ENCODE measurements at places on chromosomes 11 and 22.
A peak's percentile ranks its signal among the peaks of the same experiment; 100 is the strongest.

DNA sequence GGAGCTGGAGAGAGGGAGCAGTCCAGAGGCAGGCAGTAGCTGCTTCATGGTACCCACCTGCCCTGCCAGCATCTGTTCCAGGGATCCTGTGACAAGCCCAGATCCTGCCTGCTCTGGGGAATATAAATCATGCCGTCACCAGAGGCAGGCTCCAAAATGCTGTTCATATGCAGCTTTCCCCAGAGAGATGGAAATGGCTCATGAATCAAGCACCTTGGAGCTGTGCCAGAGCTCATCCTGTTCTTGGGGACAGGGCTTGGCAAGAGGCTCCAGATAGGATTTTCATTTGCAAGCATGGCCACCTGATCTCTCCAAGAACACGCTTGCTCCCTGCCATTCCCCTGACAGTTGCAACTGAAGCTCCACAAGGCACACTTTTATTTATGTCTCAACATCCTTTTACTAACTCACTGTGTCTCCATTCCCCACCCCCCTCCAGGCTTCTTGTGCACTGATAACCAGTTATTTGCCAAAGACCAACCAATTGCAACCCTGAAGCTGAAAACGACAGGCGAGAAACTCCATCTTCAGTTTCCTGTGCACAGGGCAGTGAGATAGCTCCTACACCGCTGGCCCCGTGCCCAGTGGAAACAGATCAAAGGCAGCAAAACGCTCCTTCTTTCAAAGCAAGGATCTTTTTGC lies 115.8 kb upstream of the PITPNB start:
- peak; percentile 82 for DNase-seq

DNA sequence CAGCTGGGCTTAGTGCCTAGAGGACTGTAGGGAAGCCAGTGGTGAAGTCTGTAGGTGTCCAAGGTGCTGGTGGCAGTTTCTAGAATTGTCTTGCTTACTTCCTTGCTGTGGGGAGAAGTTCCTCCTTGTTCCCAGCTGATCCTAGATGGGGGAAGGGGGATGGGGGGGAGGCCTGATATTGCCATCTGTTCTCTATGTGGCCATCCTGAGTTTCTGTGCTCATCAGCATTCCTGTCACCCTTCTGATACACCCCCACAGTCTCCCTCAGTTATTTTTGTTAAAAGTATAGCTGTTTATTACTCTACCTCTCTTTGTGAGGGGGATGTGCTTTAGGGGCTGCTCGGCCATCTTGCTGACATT lies 36.5 kb downstream of the MADD start:
- DNase-seq, result no peak

DNA sequence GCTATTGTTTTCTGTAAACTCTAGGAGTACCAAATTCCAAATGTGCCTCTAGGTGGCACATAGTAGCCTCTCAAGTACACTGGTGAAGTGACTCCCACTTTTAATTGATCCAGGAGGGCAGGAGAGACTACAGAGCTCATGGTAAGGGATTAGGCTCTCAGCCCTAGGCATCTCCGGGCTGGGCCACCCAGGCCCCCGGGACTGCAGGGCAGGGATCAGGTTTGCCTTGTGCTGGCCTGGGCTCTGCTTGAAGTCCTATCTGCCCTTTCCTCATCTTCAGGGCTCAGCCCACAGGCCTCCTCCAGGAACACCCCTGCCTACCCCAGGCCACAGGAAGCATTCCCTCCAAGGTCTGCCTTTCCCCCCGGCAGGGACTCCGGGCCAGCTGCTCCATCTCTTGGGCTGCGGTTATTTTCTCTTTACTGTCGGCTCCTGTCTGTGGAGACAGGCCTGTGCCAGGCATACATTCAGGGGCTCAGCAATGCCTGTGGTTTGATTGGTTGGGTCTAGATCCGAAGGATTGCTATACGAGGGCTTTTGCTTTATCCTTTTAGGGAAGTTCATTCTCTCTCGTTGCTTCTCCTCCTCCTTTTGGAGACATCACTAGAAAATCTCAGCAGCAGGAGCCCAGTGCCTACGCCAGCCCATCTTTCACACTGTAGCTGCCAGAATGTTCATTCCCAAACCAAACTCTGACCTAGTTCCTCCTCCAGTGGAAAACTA lies 32.8 kb downstream of the PARVA start:
- no peak for DNase-seq

- DNase-seq, result no peak
Observed at GRCh38 chr11:40161854-40162410, 1297.5 kb downstream of the LRRC4C start.

DNA sequence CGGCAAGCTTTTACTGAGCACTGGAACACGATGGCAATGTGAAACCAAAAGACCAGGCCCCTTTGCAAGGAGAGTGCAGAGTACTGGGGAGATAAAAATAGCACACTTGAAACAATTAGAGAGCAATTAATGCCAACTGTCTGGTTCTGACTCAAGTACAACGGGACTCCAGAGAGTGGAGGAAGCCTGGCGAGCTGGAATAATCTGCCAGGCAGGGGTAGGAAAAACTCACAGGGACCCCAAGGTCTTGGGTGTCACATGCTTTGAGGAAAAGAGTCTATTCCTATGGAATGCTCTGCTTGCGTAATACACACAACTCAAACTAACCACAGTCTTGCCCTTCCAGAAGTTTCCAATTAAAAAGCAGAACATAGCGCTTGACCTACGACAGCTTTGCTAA lies 113.0 kb upstream of the CLMP start:
- no peak for DNase-seq

DNA sequence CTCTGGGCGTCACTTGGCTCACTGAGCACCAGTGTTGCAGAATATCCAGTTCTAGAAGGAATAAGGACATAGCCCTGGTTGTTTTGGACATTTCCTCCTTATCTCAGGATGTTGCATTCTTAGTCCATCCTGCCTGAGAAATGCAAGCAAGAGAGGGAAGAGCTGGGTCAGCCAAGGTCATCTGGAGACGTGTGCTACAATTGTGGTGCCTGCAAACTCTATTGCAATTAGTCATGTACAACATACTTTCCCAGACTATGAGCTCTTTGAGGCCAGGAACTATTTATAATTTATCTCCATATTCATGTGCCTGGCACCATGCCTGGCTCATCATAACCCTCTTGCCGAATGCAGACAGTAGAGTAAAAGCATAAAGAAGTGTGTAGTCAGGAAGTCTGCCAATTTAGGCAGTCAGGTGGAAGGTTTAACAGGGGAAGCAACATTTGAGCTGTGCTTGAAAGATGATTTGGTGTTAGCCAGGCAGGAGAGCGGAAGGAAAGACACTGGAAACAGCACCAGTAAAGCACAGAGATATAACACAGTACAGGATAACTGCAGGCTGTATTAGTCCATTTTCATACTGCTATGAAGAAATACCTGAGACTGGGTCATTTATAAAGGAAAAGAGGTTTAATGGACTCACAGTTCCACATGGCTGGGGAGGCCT lies 129.4 kb upstream of the PAX6 start:
- DNase-seq, result no peak

DNA sequence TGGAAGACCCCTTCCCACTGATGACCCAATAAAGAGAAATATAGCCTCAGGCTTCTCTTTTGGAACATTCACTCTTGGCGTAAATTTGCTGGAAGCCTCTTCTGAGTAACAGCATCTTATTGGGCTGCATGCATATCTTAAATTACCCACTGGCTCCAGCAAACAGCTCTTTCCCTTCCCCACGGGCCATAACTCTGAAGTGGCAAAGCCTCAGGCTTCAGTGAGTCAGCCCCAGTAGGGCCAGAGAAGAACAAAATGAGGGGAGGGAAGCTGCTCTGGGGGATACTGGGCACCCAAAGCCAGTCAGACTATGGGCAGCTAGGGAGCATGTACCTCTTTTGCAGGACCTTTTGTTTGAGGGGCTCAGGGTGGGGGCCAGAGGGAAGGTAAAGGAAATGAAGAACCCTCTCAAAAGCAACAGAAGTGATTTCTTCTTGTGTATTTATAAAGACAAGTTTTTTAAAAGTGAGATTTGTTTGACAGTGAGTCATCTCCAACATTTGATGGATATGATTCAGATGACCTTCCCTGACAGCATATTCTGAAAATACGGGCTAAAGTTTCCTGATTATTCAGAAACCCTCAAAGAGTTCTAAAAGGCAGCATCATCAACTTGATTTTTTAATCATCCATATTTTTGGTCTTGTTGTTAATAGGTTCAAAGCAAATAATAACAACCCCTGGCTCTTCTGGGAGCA lies 203.4 kb downstream of the KIF18A start:
- DNase-seq, result no peak

DNA sequence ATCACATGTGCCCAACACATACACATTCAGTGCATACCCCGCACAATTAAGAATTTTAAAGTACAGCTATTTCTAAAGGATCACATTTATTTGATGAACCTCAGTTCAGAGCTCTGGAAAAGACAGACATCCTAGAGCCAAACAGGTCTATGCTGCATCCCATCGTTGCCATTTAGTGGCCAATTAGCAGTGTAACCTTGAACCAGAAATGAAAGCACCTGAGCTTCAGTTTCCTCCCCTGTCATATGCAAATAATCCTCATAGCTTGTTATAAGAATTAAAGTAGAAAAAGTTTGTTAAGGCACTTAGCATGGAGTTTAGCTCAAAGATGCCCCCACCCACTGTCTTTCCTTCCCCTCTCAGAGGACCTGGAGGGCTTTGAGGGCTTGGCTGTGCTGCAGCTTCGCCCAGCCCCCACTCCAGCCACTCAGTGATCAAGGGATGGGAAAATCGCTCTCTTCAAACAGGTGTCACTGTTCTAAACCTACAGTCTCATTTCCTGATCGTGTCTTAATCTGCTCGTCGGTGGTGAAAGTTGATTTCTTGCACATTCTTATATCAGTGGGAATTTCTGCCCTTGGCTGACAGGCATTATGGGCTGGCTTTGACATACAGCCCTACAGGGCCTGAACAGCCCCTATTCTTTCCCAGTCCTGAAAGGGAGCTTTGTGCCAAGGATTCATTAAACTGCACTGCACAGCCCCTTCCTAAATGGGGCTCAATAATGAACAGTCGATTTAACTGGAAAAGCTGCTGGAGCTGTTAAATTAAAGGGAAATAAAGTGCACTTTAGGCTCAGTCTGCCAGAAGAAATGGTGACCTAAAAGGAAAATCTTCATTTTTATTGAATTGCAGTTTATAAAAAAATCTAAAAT lies 23.3 kb upstream of the FAM181B start:
- no peak for DNase-seq

- no peak for DNase-seq
Observed at GRCh38 chr11:87368858-87369480, 331.2 kb downstream of the TMEM135 start.

GRCh38 chr11:15663777-15664218 lies 549.1 kb downstream of the INSC start:
- DNase-seq, result no peak

GRCh38 chr11:120500414-120501071 lies 11.0 kb upstream of the GRIK4 start:
- no peak for DNase-seq

GRCh38 chr22:29330753-29331152 lies 15.3 kb upstream of the RASL10A start:
- peak; percentile 59 for DNase-seq

DNA sequence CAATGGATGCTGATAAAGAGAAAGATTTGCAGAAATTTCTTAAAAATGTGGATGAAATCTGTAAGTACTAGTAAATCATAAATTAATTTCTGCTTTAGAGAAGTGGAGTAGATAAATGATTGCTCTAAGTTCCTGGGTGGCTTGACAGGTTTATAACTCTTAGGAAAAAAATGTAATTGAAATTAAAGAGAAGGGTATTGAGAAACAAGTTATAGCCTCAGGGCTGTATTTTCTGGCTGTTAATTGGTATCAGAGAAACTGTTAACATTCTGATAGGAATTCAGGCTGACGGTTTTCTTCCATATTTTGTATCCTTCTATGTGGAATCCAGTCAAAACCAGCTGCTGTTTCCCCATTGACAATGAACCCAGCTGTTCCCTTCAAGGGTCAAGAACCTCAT lies 1.9 kb downstream of the TTC12 start:
- no peak for DNase-seq

DNA sequence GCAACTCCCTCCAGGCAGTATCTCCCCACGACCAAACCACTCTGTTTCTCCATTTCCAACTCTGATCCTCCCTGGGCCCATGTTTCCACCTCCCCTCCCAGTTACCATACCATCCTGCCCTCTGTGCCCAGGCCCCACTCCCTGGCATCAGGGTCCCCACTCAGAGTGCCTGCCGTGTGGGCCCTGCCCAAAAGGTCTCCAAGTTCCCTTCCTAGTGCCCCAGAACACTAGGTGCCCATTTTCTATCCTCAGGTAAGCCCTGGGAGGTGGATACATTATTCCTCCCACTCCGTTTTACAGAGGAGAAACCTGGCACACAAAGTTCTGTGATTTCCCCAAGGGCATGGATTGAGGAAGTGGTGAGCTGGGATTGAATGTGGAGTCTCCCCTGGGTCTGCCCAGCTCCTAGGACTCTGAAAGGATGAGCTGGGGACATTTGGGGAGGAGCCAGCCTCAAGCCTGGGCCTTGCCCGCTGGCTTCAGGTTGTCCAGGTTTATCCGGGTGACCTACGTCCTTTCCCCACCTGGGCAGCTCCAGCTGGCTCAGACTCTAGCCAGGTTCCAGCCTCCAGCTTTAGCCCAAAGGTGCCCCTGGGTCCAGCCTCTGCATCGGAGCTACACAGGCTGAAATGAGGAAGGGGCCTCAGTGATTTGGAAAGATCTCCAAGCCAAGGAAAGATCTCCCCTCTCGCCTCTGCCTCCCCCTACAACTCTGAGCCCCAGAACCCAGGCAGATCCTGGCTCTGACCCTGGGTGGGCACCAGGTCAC lies 2.2 kb upstream of the GSTT4 start:
- no peak for DNase-seq

DNA sequence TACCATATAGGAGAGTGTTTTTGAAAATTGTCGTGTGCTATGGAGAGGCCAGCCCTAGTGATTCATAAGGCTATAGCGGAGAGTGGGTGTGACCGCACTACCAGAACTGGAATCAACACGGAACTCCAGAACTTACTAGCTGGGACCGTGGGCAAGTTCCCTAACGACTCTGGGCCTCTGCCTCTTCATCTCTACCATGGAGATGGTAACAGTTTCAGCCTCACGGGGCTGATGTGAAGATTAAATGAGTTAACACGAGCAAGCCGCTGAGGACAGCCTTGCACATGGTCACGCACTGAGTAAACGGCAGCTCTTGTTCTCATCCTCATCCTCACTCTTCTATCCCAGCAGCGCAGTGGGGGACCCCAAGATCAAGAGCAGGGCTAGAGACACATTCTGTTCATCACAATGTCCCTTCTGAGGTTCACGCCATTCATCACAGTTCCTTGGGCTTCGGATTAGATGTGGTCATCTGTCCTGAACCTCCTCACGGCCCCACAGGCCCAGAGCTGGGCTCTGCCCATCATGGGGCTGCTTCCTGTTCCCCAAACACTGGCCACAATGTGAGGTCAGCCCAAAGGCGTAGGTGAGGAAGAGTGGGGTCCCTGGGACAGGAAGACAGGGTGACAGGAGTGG lies 47.2 kb upstream of the CD5 start:
- no peak for DNase-seq
